Myocyte (in vitro differentiated cells): ENCODE measurements at places on chromosomes 3 and 15.

DNA sequence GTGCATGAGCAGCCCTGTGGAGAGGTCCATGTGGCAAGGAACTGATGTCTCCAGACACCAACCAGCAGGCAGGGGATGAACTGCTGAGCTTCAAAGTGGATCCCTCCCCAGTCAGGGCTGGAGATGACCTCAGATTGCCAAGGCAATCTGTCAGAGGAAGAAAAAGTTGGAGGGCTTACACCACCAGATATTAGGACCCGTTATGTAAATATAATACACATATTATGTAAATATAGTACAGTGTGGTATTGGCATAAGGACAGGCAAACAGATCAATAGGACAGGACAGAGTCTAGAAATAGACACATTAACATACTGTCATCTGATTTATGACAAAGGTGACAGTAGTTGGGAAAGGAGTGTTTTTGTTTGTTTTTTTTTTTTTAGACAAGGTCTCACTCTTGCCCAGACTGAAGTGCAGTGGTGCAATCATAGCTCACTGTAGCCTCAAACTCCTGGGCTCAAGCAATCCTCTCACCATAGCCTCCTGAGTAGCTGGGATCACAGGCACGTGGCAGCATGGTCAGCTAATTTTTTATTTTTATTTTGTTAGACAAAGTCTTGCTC lies 18.0 kb upstream of the RAB7A start:
- DNase-seq: no peak

DNA sequence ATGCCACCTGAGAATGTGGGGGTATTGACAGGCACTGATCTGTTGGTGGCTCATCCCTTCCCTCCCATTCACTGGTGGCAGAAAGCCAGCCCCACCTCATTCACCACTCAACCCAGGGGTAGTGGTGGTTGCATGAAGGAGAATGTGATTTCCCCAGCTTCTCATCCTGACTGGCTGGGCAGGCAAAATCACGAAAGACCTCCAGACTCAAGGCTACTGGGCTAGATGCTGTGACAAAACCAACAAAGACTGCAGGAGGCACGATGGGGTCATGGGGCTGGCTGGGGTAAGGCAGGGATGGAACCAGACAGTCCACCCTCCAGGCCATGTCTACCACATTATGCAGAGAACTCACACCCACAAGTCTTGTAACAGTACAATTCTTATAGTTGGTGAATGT lies 33.9 kb downstream of the FSTL1 start:
- no peak for DNase-seq

DNA sequence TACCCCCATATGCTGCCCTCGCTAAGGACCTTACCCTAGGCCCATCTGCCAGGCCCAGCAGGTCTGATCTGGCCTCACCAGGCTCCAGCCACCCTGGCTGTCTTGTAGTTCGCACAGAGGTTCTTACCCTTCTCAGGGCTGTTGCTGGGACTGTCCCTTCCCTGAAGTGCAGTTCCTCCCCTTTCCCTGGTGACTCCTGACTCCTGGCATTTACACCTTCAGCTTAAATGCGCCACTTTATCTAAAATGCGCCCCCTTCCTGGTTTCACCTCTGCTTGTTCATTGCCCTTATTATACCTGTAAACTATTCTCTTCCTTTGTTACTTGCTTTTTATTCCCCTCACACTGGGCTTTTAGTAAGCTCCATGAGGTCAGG lies 835 bp upstream of the TTLL3 start:
- no peak for DNase-seq

DNA sequence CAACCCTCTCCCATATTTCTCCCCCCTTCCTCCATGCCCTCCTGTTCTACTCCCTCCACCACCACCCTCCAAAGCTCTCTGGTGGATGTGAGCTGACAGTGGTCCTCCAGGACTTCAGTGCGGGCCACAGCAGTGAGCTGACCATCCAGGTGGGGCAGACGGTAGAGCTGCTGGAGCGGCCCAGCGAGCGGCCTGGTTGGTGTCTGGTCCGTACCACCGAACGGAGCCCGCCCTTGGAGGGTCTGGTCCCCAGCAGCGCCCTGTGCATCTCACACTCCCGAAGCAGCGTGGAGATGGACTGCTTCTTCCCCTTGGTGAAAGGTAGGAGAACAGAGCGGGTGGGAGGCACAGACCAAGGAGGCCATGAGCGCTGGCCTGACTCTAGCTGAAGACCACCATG lies 167.5 kb upstream of the UMPS start:
- DNase-seq: no peak

DNA sequence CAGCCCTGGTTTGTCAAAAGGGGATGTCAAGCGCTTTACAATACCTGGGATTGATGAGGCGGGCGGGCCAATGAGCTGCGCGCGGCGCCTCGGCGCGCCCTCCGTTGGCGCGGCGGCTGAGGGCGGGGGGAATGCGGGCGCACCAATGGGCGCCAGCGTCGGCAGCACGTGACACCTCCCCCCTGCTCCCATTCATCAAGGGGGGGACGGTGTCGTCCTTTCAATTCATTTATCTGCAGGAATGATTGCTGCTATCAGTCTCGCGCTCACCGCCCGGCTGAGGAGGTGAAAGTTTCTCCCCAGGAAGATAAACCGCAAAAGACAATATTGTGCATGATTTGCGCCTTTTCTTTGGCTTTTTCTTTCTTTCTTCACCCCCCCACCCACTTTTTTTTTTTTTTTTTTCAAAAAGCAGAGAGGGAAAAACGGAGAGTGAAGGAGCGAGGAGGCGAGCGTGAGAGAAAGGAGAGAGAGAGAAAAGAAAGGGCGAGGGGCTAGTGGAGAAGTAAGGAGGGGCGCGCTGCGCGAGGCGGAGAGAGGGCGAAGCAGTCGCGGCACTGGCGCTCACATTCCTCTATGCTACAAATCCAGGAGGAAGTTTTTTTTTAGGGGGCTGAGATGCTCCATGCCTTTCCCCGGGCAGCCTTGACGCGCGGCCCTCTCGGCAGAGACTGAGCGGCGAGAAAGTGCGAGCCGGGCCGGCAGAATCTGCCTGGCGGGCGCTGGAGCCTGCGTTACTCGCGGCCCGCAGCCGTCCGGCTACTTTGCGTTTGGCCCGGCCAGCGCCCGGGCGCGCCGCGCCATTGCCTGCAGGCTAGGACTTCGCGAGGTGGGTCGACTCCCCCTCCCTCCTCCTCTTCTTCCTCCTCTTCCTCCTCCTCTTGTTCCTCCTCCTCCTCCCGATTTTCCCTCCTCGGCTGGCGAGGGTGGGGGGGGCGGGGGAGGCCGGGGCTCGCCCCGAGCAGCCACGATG lies at the start of gene ZIC1:
TSS of gene ZIC1 (plus strand) at position 223 of the 973 bp plus-strand sequence. CDS start at position 971, 748 bp downstream.
- peak; percentile 93 for DNase-seq

DNA sequence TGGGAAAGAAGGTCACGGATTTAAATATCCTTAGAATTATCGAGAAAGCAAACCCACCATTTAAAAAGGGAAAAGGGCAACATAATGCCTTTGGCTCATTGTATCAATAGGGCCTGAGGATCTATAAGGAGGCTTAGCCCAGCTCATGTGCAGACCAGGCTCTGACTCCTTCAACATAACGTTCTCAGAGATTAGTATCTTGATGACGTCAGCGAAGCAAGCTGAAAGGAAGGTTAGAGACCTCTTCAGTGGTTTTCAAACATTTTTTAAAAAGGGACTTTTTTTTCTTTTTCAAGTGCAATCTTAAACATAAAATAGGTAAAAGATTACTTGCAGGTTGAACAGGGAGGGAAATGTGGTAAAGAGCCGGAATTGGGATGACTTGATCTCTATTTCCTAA lies 463.9 kb upstream of the ADAMTS9 start:
- no peak for DNase-seq

DNA sequence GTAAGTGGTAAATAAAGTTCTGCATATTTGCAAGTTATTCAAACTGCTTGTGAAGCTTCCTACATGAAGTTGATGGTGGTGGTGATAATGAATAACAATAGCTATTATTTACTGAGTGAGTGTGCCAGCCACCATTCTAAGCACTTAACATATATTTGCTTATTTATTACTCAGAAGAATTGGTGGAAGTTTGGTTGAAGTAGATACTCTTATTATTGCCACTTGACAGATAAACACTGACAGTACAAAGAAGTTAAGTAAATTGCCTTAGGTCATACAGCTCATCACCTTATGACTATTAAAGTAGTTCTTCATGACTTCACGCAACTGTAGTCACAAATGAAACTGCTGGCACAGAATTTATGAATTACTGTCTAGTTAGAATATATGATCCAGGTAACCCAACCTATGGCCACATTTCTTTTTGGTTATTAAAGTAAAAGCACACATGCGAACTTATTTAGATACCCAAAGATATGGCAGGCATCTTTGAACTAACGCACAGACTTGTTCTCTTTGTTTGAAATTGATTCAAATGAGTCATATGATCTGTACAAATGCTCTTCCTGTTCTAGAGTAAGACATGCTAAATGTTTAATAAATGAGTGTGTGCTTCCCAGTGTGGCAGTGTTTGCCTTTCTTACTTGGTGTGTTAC lies 99.8 kb upstream of the NR2F2 start:
- no peak for DNase-seq

- DNase-seq: no peak
Observed at GRCh38 chr15:63904042-63904441, 70.3 kb upstream of the HERC1 start.

- DNase-seq: no peak
Observed at GRCh38 chr3:162317046-162317445, 820.4 kb downstream of the OTOL1 start.

- DNase-seq: peak; percentile 44
Observed at GRCh38 chr15:98776607-98777281, 128.4 kb downstream of the IGF1R start.

GRCh38 chr3:122758877-122759560 lies 34.6 kb downstream of the HSPBAP1 start:
- DNase-seq: no peak

- peak; percentile 20 for DNase-seq
Observed at GRCh38 chr15:66232267-66232625, 21.3 kb downstream of the MEGF11 start.
